ENCODE measurements at places on chromosomes 2 and 18.

DNA sequence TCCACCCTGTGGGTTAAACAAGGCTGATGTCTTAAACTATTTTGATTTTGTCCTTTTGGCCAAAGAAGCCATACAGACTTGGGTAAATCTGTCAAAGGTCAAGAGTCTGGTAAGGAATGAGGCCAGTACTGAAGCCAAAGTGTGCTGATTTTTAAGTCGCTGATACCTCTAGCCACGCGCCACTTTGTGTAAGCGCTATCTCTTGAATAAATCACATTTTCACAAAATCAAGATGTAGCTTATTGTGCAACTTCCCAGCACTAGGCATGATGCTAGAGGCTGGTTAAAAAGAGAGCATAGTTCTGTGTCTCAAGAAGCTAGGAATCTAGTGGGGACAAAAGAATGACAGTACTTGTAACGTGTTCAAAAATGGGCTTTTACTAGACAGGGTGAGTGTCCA lies 510.6 kb upstream of the RAB6C start:
- no peak for DNase-seq

GRCh38 chr2:230949966-230950873 lies 25.2 kb upstream of the GPR55 start:
- DNase-seq = no peak

- DNase-seq = no peak
These were observed 49.9 kb downstream of the SNED1 start for GRCh38 chr2:241048149-241048948.

DNA sequence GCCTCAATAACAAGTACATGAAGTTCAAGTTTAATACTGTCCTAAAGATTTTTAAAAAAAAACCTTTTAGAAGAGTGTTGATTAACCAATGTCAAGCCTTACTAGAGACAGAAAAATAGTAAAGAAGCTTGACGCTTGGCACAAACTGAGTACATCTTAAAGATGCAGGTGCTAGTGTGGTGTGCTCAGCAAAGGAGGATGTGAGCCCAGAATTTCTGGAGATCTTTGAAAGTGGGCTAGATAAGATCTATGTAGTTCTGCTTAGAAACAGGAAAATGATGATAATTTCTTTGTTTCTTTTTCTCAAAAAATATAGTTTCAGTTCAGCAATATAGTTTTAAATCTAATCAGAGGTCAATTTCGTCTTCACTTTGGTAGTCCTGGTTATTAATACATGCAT lies 118.3 kb upstream of the KLHL14 start:
- DNase-seq = no peak

- DNase-seq = no peak
These were observed 145.6 kb downstream of the FAM161A start for GRCh38 chr2:61707984-61708852.

- DNase-seq = no peak
These were observed 20.1 kb downstream of the CTLA4 start for GRCh38 chr2:203887677-203888076.

DNA sequence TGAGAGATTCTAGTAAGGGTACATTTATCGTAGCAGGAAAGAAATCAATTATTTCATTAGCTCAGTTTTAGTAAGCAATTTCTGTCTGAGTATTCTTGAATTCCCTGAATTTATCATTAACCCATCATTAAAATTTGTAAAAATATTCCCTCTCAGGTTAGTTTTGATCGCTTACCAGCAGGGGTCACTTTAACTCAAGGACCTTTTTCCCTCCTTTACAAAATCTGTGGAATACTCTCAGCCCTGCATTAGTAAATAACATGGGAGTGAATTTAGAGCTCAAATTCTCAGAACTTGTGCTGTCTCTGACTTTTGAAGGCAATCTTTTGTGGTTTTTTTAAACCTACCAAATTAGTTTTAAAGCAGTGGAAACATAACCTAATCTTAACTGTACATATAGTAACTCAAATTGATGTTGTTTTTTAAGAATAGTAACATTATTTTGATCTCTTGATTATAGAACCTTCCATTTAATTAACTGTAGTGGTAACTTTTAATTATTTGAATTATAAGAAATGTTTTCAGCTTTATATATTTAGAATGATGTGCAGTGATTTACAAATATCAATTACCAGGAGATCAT lies 97.2 kb downstream of the AGPS start:
- DNase-seq = no peak

DNA sequence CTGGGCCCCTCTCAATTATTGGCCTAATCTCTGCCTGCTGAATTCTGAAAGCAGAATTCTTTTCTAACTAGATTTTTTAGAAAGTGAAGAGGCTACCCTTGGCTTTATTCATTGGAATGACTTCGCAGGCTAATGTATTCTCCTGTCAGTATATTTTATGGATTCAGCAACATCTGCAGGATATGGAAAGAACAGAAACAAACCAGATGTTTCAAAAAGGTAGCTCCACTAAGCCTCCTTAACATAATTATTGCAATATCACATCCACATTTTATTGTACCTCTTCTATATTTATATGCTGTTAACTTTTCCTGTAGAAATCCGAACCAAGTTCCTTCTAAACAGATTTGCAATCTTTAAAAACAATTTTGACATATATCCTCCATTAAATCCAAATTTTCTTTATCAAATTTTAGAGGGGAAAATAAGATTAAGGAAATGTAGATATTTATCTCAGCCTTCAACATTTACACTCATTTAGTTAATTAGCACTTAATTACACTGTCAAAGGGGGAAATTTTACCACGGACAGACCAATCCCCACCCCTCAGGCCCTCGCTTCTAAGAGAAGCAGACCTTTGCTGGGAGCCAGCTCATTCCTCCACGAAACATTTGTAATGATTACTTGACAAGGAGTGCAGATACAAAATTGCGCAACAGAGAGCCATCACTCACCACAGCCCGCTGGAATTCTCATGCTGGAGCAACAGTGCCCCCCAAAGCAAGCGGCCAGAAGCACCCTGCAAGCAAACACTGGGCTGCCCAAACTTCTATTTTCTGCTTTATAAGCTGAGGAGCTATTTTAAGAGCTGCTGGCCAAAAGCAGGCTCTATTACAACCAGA lies 253.4 kb downstream of the ETAA1 start:
- DNase-seq = no peak

GRCh38 chr2:98356729-98357128 lies 10.5 kb downstream of the CNGA3 start:
- no peak for DNase-seq

DNA sequence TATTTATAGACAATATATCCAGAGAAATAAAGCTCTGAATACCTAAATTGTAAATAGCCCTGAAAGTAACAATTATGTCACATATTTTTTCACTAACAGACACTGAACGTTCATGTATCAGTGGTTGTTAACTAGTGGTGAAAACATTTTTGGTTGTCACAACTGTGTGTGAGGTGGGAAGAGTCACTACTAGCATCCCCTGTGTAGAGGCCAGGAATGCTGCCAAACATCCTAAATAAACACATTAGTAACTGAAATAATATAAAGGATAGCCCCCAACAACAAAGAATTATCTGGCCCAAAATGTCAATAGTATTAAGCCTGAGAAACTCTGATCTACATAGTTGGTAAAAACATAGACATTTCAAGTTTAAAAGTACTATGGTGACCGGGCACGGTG lies 64.5 kb downstream of the ROCK1 start:
- DNase-seq = no peak
